Kasumi-1 (cell line): ENCODE measurements at places on chromosomes 11 and 22.

GRCh38 chr11:74418509-74418895 lies 20.3 kb upstream of the PGM2L1 start:
- DNase-seq: no peak

DNA sequence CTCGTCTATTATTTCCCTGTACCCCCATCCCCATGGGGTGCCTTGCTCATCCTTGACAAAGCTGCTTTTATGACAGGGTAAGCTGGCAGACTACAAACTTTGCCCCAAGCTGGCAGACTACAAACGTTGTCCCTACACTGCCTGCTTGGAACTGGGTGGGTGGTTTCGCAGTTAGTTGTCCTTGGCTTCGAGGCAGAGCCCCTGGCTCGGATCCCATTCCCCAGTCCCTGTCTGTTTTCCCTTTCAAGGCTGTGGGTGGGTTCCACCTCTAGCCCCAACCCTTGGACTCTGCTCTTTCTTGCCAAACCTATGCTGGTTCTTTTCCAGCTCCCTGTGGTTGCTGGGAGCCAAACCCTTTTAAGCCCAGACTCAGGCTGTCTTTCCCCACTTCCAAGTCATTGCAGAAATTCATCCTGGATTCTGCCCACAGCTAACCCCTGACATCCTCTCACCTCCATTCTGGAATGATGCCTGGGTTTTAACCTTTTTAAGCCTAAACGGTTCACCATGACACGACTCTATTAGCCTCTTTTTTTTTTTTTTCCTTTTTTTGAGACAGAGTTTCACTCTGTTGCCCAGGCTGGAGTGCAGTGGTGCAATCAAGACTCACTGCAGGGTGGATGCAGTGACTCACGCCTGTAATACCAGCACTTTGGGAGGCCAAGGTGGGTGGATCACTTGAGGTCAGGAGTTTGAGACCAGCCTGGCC lies 9.2 kb upstream of the RBM14 start:
- DNase-seq: no peak

DNA sequence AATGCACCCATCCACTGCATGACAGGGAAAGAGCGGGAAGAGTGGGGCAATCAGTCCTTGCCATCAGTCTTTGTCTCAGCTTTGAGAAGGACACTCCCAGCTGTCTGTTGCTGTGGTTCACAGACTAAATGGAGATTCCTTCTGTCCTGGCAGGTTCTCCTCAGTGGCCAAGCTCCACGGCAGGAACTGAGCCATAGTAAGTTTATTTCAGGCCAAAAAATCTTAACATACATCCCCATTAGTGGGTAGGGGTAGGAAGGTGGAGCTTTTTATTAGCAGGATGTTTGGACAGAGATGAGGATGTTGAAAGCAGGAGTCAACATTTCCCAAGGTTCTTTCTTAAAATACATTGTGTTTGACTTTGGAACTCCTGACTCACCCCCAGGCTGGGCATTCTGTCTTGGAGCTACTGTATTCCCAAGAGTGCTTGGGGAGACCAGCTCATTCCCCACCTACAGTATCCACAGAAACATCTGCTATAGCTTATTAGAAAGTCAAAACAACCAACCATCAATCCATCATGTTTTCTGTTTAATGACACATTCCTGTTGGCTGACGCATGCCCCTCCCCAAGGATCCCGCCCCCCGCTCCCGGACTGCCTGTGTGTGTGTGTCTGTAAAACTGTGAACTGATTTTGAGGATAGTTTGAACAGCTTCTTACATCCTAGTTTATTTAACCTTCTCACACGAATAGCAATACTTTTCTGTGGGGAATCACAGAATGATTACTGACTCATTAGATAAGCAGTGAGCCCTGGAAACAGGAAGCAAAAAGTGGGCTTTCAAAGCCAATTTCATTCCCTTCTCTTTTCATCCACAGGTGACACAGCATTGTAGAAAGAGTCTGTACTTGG lies 109.5 kb downstream of the CCDC81 start:
- DNase-seq: no peak

GRCh38 chr11:101444851-101445250 lies 139.0 kb downstream of the TRPC6 start:
- no peak for DNase-seq

GRCh38 chr11:69545976-69546617 lies 64.6 kb downstream of the LINC01488 start:
- no peak for DNase-seq

- DNase-seq: no peak
Observed at GRCh38 chr22:27502327-27502726, 299.2 kb downstream of the MN1 start.

- no peak for DNase-seq
Observed at GRCh38 chr11:124934862-124935547, 842 bp downstream of the HEPACAM start.

DNA sequence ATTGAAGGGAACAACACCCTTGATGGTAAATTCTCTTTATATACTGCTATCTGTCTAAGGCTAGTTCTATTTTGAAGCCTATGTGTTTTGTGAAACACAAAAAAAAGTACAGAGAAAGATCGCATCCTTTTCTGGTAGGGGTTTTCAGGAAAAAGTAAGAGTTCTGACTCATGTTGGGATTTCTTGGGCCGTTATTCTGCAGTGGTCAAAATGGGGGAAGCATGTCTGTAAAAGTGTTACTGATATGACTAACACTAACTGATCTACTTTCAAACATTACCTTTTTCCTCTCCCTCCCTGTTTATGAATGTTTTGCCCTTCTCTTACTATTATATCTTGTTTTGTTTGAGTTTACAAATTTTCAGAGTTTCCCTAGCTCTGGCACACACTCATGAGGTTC lies 53.9 kb downstream of the CTNND1 start:
- no peak for DNase-seq

DNA sequence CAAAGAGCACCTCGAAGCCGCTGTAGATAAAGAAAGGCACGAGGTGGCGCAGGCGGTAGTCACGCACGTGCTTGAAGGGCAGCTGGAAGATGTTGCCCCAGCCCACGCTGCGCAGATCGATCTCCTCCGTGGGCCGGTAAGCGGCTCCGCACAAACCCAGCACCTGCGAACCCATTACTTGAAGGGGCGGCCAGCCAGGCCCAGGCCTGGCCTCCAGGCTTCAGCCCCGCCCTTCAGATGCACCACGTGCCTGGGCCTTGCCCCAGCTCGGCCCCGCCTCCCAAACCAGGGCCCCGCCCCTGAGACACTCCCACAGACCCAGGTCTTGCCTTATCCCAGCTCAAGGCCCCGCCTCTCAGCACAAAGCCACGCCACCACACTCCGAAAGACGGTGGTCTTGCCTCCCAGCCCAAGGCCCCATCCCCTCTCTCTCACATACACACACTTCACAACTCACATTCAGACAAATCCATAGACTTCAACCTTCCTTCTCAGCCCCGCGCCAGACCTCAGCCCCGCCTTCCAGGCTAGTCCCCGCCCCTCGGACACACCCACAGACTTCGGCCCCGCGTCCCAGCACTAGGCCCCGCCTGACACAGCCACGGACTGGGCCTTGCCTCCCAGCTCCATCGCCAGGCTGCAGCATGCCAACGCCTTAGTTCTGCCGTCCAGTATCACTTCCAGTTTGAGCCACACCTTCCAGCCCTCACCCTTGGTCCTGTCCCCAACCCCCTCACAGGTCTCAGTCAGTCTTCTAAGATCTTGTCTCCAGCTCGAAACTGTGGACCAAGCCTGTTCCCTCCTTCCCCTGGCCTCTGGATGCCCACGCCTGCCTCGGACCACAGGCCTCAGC lies 7.0 kb downstream of the UNC93B1 start:
- DNase-seq: no peak

DNA sequence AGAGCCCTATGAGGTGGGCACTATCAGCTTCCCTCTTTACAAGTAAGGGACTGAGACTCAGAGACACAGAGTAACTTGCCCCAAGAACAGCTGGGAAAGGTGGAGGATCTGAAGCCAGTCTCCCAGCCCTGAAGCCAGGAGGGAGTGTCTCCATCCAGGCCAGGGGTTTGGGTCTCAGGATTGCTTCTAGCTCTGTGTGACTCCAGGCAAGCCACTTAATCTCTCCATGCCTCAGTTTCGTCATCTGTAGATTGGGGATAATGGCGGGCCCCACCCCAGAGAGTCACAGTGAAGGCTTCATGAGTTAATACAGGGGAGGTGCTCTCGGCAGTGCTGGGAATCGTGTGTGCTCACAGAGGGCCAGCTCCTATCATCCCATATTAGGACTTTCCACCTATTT lies 10.5 kb downstream of the MAP4K2 start:
- no peak for DNase-seq

DNA sequence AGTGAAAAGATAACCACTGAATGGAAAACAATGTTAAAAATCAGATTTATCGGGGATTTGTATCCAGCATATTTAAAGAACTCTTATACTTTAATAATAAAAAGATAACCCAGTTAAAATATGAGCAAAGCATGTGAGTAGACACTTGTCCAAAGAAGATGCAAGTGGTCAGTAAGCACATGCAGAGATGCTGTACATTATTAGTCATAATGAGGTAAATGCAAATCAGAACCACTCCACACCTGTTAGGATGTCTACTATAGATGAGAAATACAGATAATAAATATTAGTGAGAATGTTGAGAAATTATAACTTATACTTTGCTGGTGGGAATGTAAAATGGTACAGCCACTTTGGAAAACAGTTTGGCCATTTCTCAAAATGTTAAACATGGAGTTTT lies 28.0 kb downstream of the QSER1 start:
- DNase-seq: no peak

DNA sequence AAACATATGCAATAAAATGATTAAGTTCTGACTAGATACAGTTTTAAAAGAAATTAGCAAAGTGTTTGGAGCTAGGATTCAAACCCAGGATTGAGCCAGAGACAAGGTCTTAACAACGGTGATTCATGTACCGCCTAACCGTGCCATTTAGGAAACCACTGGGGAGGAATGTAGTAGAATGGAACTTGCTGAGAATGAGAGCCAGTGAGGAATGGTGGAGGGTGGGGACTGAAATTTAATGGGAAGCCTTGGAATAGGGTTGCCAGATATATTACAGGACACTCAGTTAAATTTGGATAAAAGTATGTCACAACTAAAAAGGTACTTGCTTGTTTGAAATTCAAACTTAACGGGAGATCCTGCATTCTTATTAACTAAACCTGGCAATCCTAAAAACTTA lies 30.4 kb upstream of the TMEM86A start:
- DNase-seq: no peak

GRCh38 chr22:50626850-50627641 lies 906 bp downstream of the ARSA start:
- DNase-seq: no peak

GRCh38 chr11:114110123-114110522 lies 50.6 kb downstream of the ZBTB16 start:
- no peak for DNase-seq

GRCh38 chr11:33110083-33110482 lies 51.2 kb downstream of the CSTF3 start:
- DNase-seq: no peak

GRCh38 chr11:18013790-18014507 lies 1.1 kb upstream of the SERGEF start:
- peak; percentile 12 for DNase-seq

- no peak for DNase-seq
Observed at GRCh38 chr11:108218455-108218854, 4.0 kb downstream of the NPAT start.

- no peak for DNase-seq
Observed at GRCh38 chr11:101445761-101446160, 138.0 kb downstream of the TRPC6 start.

DNA sequence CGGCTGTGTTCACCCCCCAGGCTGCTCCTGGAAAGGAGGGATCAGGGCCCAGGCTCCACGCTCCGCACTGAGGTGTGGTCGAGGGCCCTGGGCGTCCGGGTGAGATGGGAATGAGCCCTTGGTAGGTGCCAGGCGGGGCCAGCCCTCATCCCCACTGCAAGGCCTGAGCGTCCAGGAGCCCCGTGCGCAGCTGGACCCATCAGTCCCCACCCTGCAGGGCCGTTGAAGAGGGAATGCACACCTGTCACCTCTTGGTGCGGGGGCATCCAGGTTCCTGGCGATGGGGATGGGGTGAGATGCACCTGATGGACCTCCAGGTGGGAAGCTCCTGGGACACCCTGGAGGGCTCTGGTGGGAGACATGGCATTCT lies 72.2 kb downstream of the KCNQ1 start:
- DNase-seq: no peak

DNA sequence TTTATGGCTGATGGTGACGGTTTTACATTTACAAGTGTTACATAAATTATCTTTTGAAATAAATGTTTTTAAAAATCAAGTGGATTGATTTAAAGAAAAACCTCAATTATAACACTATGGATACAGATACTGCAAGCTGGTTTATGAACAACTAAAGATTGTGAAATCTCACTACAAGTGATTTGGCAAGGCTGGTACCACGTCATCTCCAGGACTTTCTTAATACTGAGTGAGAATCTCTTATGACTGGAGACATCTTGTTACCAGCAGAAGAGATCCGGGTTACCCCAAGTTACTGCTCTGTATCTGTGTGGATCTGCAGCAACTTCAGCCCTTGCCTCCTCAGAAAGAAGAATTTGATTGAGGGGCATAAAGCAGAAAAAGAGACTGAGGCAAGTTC lies 452.9 kb downstream of the MN1 start:
- no peak for DNase-seq

DNA sequence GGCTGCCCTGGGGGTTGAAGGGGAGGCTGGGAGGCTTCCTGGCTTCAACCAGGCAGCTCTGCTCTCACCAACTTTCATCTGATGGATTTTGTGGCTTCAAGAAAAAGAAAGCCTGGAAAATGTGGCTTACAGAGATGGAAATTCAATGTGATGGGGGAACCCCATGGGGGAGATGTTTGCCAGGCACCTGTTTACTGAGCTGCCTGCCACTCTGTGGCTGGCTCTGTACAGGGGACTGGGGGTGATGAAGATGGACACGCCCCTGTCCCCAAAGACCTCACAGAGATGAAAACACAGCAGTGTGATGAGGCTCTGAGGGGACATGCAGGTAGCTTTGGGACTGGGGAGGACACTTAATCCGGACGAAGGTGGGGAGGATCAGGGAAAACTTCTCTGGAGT lies 10.1 kb downstream of the TMEM258 start:
- DNase-seq: no peak

- DNase-seq: no peak
Observed at GRCh38 chr11:95429376-95429907, 198.4 kb upstream of the SESN3 start.

DNA sequence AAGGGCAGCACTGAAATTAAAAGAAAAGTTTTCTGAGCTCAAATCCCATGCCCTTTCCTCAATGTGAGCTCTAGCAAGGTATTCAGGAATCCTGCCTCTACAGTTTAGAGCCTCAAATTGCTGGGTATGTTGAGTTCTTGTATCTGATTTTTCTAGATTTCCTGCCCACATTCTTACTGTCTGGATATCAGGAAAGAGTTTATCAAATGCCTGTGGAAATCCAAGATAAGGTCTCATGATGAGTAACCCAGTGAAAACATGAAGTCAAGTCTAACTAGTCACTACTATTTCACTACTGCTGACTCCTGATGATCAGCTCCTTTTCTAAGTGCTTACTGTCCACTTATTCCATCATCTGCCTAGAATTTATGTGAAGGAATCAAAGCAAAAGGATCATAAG lies 29.8 kb downstream of the LIMK2 start:
- DNase-seq: no peak
